Type B pancreatic cell (in vitro differentiated cells): ENCODE measurements at places on chromosomes 2 and 18. TPM values are rescaled to one million over a fixed set of nuclear protein-coding genes. Genes with fewer than 3 reads are reported as not detected.

LCT gene
- total RNA-seq, result 2.8 and 7.2 TPM in 2 replicates

DNA sequence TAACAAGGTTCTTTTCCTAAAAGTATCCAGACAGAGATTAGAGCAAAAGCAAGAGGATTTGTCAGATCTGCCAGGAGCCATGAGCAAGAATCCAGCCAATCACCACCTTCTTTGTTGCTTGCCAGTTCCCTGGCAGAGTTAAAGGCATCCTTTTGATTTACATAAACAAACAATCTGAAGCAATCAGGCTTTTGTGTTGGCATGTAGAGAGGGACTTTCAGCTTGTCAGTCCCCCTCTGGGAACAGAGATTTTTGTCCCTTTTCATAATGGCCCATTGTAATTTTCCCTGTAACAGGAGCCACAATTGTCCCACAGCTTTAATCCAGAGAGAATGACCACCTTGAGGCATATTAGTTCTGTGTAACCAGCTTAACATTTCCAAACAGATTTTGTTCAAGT lies at the start of gene ERMN:
Gene ERMN (minus strand): TSS at position 39 of the 400 bp plus-strand sequence. CDS start 182 bp downstream, outside the sequence.
- H3K36me3 ChIP-seq, result no peaks in the 10 kb centered on the region
- H3K4me3 ChIP-seq, result no peak within 1 kb of the TSS
- no peak for DNase-seq

GRCh38 chr2:200003444-200003843 lies 48.1 kb downstream of the MAIP1 start:
- H3K27ac ChIP-seq, result no peak overlapping the region
- H3K4me3 ChIP-seq, result no peak overlapping the region
- H3K27me3 ChIP-seq, result peaks cover 3% of the 10 kb centered on the region
- H3K36me3 ChIP-seq, result no peaks in the 10 kb centered on the region
- peaks cover 7% of the 10 kb centered on the region for H3K4me1 ChIP-seq

GRCh38 chr2:28201671-28202180 lies 190.9 kb upstream of the FOSL2 start:
- no peak overlapping the region for H3K4me3 ChIP-seq
- H3K4me1 ChIP-seq, result peaks cover 3% of the 10 kb centered on the region
- no peaks in the 10 kb centered on the region for H3K27me3 ChIP-seq
- DNase-seq, result no peak

GRCh38 chr18:9751371-9752031 lies 43.4 kb downstream of the RAB31 start:
- H3K4me3 ChIP-seq, result no peak overlapping the region
- peaks cover 9% of the 10 kb centered on the region for H3K4me1 ChIP-seq
- H3K27me3 ChIP-seq, result peaks cover 3% of the 10 kb centered on the region
- no peak overlapping the region for H3K27ac ChIP-seq

RAB10 gene
- total RNA-seq, result 143 and 186 TPM in 2 replicates

DNA sequence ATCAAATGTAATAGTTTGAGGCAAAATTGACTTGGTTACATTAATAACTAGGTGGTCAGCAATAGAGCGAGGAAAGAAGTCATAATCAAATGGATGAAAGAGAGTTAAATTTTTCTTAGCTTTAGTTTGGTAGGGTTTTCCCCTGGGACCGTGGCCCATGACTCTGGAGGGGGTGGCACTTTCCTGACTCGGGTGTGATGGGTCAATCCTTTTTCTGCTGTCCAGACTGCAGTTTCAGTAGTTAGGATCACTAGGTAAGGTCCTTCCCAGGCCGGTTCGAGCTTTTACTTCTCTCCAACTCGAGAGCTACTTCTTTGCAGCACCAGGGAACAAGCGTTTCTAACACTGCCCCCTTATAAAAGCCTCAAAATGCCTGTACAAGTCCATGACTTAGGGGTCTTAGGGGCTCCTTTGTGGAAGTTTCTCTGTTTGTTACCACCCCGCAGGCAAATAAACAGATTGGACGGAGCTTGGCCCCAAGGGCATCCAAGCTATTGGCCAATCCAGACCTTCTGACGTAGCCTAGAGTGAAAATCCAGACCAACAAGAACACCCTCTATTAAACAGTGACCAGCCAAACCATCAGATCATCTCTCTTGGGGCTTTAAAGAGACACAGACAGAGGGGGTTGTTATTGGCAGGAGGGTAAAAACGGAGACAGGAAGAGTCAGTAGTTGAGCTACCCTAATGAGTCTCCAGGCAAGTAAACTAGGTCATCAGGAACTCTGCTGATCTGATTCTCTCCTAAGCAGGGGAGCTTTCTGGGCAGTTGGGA lies 9.4 kb upstream of the CEP68 start:
- H3K27me3 ChIP-seq, result no peaks in the 10 kb centered on the region
- no peaks in the 10 kb centered on the region for H3K4me1 ChIP-seq
- H3K36me3 ChIP-seq, result peaks cover 5% of the 10 kb centered on the region
- H3K4me3 ChIP-seq, result no peak overlapping the region
- no peak for DNase-seq

TLX2 gene
- total RNA-seq, result 0.67 and 2.9 TPM in 2 replicates

LYG2 gene
- total RNA-seq, result not detected in 2 replicates
